ENCODE measurements at places on chromosomes 1 and 21. TPM values are rescaled to one million over a fixed set of nuclear protein-coding genes. Genes with fewer than 3 reads are reported as not detected.

Gene PDZK1IP1
- total RNA-seq: not detected

Gene MLLT11
- 4.4 TPM for total RNA-seq

Gene CATSPERE
- total RNA-seq: not detected

Gene C4BPA
- total RNA-seq: not detected

Gene MRPL55
- total RNA-seq: 57.7 TPM
